Urothelium cell line (cell line): ENCODE measurements at places on chromosomes 1 and 21.

DNA sequence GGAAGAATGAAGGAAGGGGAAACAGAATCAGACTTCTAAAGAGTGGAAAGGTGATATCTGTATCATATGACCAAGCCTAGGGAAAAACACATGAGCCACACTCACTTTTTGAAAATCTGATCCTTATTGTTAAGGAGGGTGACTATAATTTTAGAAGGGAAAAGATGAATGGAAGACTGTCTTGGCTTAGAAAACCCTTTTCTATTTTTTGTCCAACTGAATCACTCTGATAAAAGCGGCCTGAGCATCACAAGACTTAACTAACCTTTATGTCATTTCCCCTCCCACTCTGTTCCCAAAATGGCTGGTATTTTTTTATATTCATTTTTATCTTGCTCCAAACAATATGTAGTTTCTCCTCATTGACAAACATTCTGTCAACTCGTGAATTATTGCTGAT lies 169.8 kb downstream of the C1orf21 start:
- no peak for DNase-seq

GRCh38 chr1:20095564-20096434 lies 23.5 kb downstream of the PLA2G2D start:
- no peak for DNase-seq

GRCh38 chr1:204528677-204529076 lies 12.5 kb downstream of the MDM4 start:
- DNase-seq, result no peak

GRCh38 chr1:97004743-97005142 lies 283.2 kb downstream of the PTBP2 start:
- no peak for DNase-seq

DNA sequence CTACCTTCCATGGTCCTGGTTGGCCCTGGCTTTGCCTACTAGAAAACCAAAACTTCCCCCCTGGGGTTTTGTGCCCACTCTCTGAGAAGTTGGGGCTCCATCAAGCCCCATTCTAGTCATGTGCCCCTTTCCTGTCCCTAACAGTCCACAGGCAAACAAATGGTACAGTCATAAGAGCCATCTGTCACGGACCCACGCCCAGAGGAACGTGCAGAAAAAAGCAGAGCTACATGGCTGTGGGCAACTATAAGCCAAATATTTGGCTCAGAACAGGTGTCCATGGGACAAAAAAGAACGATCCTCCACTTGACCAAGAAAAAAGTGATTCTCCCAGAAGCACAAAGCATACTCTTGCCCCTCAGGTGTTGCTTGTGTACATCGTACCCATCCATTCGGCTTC lies 14.6 kb upstream of the TRNAU1AP start:
- DNase-seq, result no peak

- DNase-seq, result no peak
Observed at GRCh38 chr1:235583511-235584001, 66.0 kb downstream of the GNG4 start.

- no peak for DNase-seq
Observed at GRCh38 chr1:235929216-235929615, 62.5 kb upstream of the LYST start.

DNA sequence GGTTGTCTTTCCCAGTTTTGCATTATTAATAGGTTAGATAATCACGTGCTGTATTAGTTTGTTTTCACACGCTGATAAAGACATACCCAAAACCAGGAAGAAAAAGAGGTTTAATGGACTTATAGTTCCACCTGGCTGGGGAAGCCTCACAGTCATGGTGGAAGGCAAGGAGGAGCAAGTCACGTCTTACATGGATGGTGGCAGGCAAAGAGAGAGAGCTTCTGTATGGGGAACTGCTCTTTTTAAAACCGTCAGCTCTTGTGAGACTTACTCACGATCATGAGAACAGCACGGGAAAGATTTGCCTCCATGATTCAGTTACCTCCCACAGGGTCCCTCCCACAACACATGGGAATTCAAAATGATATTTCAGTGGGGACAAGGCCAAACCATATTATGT lies 2.3 kb upstream of the VCAM1 start:
- DNase-seq, result no peak

DNA sequence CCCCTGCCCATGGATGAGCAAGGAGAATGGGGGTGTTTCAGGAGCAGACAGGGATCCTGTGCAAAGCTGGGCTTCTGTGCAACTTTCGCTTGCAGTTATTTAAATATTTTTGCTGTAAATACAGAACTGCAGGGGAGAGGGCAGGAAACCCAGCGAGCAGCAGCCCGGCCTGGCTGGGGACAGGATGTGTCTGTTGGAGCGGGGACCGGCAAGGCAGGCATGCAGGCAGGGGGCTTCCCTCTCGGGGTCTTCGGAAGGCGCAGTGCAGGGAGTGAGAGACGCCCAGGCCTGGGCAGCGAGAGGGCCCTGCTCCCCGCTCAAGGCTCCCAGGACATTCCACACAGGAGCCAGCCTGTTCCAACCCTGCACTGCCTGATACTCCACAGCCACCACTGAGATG lies 1.7 kb upstream of the AIRE start:
- no peak for DNase-seq

DNA sequence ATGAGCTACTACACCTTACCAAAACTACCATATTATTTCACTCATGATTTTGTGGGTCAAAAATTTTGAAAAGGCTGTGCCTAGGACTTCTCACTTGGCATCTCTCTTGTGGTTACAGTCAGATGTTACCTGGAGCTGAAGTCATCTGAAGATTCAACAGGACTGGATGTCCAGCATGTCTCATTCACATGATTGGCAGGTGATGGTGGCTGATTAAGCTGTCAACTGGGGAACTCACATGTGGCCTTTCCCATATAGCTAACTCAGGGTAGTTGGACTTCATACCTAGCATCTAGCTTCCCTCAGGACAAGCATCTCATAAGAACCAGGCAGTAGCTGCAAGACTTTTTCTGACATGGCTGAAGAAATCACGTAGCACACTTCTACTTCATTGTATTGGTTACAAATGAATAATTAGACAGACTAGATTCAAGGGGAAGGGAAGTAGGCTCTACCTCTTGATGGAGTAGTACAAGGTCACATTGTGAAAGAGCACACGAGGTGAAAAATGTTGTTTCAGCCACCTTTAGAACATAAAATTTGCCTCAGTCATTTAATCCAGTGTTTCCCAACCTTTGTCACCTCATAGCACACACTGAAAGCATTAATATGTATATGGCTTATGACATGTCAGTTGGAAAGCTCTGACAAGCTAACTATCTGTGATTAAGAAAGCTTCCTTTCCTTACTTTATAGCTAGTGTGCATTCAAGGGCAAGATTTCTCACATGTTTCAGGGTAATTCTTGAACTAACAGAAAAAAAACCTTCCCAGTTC lies 68.0 kb upstream of the PTGFRN start:
- DNase-seq, result no peak

GRCh38 chr1:87880098-87880760 lies 551.5 kb downstream of the LMO4 start:
- DNase-seq, result no peak

- no peak for DNase-seq
Observed at GRCh38 chr1:222914861-222915632, 100.2 kb downstream of the DISP1 start.

GRCh38 chr1:53949023-53949990 lies 3.2 kb downstream of the LRRC42 start:
- no peak for DNase-seq

DNA sequence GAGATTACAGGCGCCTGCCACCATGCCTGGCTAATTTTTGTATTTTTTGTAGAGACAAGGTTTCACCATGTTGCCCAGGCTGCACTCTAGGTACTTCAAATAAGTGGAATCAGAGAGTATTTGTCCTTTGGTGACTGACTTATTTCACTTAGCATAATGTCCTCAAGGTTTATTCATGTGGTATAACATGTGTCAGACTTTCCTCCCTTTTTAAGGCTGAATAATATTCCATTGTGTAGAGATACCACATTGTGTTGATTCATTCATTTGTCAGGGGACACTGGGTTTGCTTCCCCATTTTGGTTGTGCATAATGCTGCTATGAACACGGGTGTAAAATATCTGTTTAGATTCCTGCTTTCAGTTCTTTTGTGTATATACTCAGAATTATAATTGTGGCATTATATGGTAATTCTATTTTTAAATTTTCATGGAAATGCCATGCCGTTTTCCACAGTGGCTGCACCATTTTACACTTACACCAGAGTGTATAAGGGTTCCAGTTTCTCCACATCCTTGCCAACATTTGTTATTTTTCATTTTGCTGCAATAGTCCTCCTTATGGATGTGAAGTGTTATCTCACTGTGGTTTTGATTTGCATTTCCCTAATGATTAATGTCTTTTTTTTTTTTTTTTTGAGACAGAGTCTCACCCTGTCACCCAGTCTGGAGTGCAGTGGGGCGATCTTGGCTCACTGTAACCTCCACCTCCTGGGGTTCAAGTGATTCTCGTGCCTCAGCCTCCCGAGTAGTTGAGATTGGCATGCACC lies 35.1 kb downstream of the IL6R start:
- no peak for DNase-seq
